ENCODE measurements at places on chromosomes 3 and 15.
A peak's percentile ranks its signal among the peaks of the same experiment; 100 is the strongest.

DNA sequence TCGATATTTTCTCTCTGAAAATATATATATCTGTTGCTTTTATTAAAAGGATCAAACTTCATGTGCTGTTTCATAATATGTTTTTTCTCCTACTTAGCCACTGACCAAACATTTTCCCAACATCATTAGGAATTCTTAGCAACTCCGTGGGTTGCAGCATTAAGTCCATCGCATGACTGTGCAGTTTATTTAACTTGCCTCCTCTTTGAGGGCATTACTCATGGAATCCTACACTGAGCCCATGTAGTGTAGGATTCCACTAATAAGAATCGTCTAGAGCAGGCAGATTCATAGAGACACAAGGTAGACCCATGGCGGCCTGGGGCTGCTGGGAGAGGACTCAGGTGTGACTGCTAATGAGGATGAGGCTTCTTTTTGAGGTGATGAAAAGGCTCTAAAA is 49.3 kb downstream of the CMTM6 start:
- no peak for DNase-seq

GRCh38 chr3:82942041-82942440 is 1180.6 kb upstream of the GBE1 start:
- no peak for DNase-seq

- DNase-seq = no peak
Measured at GRCh38 chr3:56314842-56315241, 153.4 kb downstream of the ERC2 start.

DNA sequence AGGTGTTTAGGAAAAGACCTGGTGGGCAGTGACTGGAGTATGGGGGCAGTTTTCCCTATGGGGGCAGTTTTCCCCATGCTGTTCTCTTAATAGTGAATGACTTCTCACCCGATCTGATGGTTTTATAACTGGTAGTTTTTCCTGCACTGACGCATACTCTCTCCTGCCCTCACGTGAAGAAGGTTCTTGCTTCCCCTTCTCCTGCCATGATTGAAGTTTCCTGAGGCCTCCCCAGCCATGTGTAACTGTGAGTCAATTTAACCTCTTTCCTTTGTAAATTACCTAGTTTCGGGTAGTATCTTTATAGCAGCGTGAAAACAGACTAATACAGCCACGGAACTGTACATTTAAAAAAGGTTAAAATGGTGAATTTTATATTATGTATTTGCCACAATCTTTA is 25.0 kb upstream of the CHRNB4 start:
- no peak for DNase-seq

DNA sequence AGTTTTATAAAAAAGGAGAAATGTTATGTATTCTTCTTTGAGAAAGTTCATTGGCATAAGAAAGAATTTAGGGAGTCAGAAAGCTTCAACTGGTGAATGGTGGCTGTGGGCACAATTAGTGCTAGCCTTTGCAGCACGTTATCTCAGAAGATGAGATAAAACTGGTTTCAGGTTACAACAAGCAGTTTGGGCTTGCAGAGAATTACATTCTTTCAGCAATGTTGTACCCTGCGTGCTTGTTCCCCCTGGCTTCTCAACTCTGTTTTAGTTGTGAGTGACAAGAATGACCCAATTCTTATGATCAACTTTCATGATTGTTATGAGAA is 31.6 kb upstream of the ACP3 start:
- no peak for DNase-seq

GRCh38 chr3:15822281-15822680 is 24.5 kb upstream of the ANKRD28 start:
- DNase-seq = no peak

DNA sequence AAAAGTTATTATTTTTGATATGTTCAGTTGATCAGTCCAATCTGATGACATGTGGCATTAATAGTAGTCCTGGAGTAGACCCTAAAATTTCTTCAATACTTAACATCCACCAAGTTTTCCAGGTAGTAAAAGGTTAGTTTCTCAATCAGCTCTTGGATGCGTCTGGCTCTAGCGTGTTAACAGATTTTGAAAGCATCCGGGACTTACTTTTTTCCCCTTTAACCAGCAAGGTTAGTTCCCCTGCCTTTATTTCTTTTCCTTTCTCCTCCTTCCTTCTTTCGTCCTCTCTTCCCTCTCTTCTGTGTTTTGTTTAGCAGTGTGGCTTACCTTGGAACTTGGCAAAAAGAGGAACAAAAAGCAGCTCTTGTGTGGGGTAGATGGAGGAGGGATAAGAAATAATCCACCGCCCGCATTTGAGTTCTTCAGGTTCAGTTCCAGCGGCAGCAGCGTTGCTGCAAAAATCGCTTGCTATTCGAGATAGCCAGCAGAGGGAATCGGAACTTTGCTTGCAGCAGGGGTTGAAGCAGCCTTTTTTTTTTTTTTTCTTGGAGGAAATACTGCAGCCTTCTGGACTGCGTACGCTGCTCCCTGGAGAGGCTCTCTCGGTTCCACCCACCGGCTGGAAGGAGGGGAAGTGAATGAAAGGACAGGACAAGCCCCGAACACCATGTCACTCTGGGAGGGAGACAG is at the start of gene RBMS3:
Gene RBMS3, plus strand, starts transcription at position 668 of the 690 bp plus-strand sequence.
- DNase-seq = peak; percentile 70

All from WERI-Rb-1 (cell line).